ENCODE measurements at places on chromosomes 1 and 21. TPM values are rescaled to one million over a fixed set of nuclear protein-coding genes. Genes with fewer than 3 reads are reported as not detected.

DNA sequence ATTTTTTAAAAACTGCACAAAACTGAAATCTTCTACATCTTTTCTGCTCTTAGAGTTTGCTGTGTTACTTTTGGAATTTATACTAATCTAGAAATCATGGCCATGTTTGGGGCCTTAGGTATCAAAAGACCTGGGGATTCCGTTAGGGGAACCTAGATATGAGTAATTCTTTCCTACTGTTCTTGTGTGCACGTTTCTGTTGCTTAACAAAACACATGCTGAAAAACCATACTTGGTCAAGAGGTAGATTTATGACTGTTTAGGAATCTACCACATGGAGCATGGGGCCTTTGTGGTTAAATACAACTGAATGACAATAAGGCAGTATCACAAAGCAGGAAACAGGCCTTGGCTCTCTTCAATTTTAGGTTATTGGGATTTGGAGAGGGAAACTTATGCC is 291.9 kb upstream of the USP25 start:
- no peak for DNase-seq

DNA sequence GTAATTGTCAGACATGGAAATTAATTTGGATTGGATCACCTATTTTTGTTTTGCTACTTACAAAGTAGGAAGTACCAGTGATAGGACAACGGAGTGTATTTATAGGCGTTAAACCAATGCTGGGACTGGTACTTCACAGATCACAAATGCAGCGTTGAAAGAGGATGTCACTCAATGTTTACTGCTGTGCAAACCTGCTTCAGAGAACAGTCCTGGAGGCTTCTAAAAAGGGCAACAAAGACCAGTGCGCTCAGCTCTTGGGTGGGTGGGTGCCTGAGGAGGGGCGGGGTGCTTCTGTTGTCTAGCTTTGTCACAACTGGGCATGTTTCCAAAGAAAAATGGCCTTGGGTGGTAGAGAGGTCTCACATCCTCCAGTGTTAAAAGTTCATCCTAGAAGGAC is 2.1 kb downstream of the C1orf21 start:
- no peak for DNase-seq

- DNase-seq, result no peak
Observed at GRCh38 chr1:231727171-231727570, 100.6 kb downstream of the DISC1 start.

The TDRD5 gene
- 0.35 TPM for total RNA-seq

GRCh38 chr21:44304877-44305293 is 5.0 kb downstream of the PFKL start:
- DNase-seq, result no peak

DNA sequence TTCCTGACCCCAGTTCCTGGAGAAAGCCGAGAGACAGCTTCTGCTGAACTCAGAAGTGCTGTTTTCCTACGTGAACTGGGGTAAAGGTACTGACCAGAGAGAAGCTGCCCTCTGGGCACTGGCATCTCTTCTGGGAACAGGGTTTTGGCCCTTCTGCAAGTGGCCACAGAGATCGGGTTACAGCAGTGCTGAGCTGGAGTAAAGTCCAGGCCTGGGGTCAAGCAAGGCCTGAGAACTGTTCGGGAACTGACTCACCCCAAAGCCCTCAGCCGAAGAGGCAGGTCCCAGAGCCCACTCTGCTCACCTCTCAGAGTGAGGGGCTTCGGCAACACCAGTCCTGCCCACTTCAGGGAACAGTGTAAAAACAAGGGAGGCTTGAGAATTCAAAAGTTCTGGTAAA is 177.2 kb upstream of the RUNX1 start:
- no peak for DNase-seq

The UBQLN4 gene
- 30.0 TPM for total RNA-seq

GRCh38 chr1:2850502-2850901 is 49.0 kb upstream of the TTC34 start:
- no peak for DNase-seq

DNA sequence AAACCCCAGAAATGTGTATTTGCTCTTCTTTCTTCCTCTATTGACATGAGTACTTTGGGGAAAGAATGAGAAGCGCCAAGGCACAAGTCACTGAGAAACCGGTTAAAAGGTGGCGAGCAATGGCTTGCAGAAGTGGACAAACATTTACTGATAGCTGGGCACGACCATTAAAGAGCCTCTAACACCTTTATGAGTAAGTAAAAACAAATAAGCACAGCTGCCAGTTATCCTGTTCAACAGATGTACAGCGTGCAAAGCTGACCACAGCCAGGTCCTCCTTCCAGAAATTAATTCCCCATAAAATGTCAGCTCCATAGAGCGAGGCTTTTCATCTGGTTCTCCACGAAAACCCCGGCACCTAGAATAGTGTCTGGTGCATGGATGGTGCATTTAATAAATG is 72.7 kb downstream of the CAPZB start:
- no peak for DNase-seq

The MYOG gene
- total RNA-seq, result not detected

DNA sequence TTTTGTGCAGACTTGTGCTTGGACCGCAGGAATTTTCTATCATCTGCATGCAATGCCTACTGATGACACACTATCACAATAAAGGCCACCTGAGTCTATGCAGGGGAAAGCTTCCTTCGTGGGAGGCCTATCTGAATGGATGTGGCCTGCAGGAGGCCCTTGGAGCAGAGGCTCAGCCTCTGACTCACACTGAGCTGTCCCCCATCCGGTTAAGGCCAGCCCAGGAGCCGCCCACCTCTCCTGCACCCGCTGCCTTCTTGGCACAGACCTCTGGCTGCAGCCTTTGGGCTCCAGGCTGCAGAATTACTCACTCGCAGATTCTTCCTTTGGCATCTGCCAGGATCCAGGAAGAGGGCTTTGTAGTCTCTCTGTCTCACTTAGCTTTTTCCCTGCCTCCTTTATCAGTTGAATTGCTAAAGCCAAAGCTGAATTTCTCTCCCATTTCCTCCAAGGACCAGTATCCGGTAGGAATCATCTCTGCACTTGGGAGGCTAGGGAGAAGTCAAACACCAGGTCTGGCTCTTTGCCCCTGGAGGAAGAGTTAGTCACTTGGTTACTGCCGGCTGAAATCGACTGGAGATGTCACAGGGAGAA is 65.1 kb upstream of the JUN start:
- no peak for DNase-seq

GRCh38 chr1:161840363-161840762 is 74.2 kb downstream of the ATF6 start:
- no peak for DNase-seq

- no peak for DNase-seq
Observed at GRCh38 chr21:46570119-46570518, 34.8 kb downstream of the S100B start.

The ITLN2 gene
- total RNA-seq, result not detected

The SDHB gene
- total RNA-seq, result 113 TPM

DNA sequence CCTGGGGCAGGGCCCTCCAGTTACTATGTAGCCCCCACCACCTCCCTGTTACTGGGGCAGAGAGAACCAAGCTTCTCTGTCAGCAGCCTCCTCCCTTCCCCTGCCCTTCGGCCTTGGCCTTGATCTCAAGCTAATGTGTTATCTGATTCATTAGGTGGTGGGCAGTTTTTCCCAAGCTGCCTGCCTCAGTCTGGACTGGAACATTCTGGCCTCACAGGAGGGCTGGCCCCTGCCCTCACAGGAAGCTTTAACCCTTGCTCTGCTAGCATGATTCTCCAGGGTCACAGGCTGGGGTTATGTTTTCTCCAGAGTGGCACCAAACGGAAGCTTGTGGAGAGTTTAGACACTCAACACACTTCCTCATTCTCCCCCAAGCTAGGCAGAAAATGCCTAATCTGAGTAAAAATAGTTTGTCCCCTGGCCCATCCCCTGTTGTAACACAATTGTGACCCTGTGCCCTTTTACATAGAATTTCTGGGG is 37.2 kb upstream of the SLC6A9 start:
- no peak for DNase-seq

GRCh38 chr1:40414331-40414730 is 35.9 kb upstream of the ZFP69B start:
- DNase-seq, result no peak

The ANKRD35 gene
- 4.3 TPM for total RNA-seq

DNA sequence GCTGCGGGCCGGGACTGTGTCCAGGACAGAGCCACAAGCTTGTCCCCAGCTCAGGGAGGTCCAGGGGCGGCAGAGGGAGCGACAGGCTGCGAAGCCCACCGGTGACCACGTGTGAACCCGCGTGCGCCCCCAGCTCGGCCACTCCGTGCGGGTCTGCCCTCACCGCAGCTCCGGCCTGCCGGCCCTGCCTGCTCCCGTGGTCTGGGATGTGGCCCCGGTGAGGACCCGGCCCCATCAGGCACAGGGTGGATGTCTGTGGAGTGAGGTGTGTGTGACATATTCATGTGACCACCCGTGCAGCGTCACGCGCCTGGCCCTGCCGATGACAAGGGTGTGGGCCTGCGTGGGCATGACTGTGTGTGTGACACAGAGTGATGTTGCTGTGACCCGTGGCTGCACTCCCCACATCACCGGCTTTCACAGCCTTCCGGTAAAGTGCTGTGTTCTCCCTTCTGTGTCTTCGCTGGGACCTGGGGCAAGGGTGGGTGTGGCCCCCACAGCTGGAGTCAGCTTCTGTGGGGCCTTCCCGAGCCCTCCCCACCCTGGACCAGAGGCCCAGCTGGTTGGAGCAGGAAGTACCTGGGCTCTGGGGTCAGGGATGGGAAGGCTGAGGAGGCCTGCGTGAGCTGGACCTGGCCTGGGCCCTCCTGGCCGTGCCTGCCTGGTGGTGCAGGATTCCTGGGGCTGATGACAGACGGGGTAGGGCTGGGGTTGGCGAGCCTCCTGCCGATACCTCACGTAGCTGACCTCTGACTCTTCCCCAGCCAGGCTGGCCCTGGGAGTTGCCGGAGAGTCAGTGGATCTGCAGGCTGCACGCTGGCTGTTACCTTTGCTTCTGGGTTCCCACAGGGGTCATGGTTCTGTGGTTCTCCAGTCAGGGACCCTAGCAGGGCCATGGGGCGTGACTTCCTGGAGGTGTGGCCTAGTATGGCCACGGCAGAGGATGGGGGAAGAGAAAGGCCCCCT is 4.1 kb downstream of the RNF223 start:
- DNase-seq, result no peak

DNA sequence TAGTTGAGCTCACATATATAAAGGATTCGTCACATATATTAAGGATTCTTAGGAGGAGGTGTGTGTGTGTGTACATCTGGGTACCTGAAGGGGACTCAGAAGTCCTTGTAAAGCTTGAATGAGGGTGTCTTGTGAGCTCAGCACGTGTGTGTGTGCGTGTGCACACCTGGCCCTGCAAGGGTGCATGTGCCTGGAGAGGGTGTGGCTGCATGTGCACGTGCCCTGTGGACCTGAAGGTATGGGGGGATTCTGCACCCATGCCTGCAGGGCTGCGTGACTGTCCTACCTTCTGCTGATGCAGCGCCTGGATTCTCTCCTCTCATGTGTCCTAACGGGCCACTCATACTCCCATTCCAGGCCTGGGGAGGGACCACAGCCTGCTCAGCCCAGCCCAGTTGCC is 24.0 kb downstream of the EPHA8 start:
- DNase-seq, result no peak

DNA sequence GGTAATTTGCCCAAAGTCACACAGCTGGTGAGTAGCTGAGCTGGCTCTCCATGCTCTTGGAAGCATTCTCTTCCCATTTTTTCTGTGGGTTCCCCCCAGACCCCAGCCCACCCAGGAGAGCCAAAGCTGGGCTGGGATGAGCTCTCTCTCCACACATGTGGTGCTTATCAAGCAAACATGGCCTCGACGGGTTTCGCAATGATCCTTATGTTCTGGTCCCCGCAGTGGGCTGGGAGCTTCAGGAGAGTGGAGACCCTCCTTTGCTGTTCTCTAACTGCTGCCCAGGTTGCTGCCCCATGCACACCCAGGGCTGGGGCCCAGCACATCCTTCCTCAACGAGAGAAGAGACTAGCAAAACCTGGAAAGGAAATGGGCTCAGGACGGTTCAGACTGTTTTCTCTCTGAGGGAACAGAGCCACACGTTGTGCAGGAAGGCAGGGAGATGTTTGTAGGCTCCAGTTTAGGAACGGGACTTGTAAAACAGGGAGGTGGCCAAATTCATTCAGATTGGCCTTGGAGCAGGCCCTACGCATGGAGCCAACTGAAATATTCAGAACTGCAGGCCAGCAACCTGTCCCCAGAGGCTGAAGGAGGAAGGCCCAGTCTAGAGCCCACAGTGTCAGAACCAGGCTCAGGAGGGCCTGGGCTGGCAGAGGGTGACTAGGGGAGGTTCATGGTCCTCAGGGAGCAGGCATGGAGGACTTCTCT is 27.2 kb upstream of the CSF1 start:
- DNase-seq, result peak; percentile 83

The C1orf167 gene
- 1.1 TPM for total RNA-seq

The OR10J5 gene
- not detected for total RNA-seq

DNA sequence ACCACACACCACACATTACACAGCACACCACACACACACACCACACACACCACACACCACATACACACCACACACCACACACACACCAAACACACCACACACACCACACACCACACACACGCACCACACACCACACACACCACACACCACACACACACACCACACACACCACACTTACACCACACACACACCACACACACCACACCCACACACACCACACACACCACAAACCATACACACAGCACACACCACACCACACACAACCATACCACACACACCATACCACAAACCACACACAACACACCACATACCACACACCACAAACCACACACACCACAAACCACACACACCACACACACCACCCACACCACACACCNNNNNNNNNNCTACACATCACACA is 40.9 kb upstream of the SIK1 start:
- no peak for DNase-seq

DNA sequence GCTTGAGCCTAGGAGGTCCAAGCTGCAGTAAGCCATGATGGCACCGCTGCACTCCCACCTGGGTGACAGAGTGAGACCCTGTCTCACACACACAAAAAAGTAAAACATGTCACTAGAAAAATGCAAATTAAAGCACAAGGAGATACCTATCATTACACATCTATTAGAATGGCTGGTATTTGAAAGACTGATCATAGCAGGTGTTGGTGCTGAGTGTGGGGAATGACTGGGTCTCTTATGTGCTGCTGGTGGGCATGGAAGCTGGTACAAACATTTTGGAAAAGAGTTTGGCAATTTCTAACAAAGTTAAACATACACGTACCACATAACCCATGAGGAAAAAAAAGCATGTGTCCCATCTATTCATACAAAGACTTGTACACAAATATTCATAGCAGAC is 142.1 kb upstream of the ZBTB40 start:
- peak; percentile 16 for DNase-seq

The C1QB gene
- total RNA-seq, result 531 TPM

The TMEM51 gene
- 4.3 TPM for total RNA-seq

GRCh38 chr1:199089393-199090122 is 450.7 kb downstream of the PTPRC start:
- no peak for DNase-seq

- no peak for DNase-seq
Observed at GRCh38 chr1:162035241-162035640, 11.6 kb upstream of the OLFML2B start.

The ZNF593OS gene
- not detected for total RNA-seq

- DNase-seq, result no peak
Observed at GRCh38 chr1:181479137-181479745, 4.1 kb upstream of the CACNA1E start.

The SLC30A1 gene
- 33.6 TPM for total RNA-seq

The RORC gene
- total RNA-seq, result 0.10 TPM

The SERTAD4 gene
- total RNA-seq, result 3.9 TPM
